ENCODE measurements at places on chromosomes 7 and 10.

DNA sequence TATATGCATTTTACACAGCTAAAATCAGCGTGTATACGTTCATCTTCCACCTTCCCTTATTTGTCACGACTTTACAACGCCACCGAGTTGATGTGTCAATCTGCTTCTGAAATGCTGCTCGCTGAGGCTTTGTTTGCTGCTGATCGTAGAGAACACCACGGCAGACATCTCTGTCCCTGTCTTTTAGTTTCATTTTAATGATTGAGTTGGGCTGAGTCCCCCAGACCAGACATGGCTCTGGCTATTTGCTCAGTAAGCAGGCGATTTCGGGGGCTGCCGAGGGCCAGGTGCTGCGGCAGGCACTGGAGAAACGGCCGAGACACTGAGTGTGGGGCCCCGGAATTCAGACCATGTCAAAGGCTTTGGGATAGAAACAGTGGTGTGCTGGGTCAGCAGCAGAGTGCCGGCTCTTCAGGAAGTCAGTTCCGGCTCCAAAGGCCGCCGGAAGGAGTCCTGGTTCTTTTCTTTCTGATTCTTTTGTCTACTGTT is 5.0 kb downstream of the LRRC27 start:
- no peak for DNase-seq
- H3K27me3 ChIP-seq = no peaks in the 10 kb centered on the region
- H3K4me1 ChIP-seq = peaks cover 19% of the 10 kb centered on the region
- no peaks in the 10 kb centered on the region for H3K36me3 ChIP-seq
- no peak overlapping the region for H3K27ac ChIP-seq
- H3K4me3 ChIP-seq = peak overlapping the region; percentile 43

DNA sequence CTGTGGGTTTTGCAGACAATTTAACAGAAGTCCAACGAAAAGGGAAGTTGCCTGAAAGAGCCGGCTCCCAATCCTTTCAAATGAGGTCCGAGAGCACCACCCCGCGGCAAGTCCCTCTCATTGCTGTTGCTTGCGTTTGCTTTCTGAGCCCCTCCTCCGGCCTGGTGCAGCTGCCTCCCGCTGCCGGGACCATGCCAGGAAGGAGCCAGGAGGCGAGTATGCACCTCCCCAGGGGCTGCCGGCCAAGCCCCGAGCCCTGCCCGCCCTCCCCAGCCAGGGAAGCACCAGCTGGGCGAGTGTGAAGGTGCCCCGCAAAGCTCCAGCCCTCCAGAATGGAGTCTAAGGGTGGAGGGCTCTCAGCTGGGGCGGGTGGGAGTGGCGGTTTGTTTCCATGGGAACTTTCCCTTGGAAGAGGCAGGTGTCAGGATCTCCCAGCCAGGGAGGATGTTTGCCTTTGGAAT is 25.8 kb upstream of the PPP2R2D start:
- H3K4me1 ChIP-seq = peaks cover 4% of the 10 kb centered on the region
- no peak overlapping the region for H3K27ac ChIP-seq
- no peaks in the 10 kb centered on the region for H3K36me3 ChIP-seq
- peak; percentile 12 for DNase-seq
- H3K27me3 ChIP-seq = peaks cover 5% of the 10 kb centered on the region
- no peak overlapping the region for H3K4me3 ChIP-seq

GRCh38 chr7:512146-512510 is 7.5 kb downstream of the PDGFA start:
- H3K36me3 ChIP-seq = no peaks in the 10 kb centered on the region
- H3K27me3 ChIP-seq = peaks cover 3% of the 10 kb centered on the region
- no peak overlapping the region for H3K4me3 ChIP-seq
- no peaks in the 10 kb centered on the region for H3K4me1 ChIP-seq
- no peak overlapping the region for H3K27ac ChIP-seq

- no peaks in the 10 kb centered on the region for H3K27me3 ChIP-seq
- no peaks in the 10 kb centered on the region for H3K36me3 ChIP-seq
- H3K4me1 ChIP-seq = no peaks in the 10 kb centered on the region
- H3K4me3 ChIP-seq = no peak overlapping the region
Measured at GRCh38 chr10:124593431-124593985, 131.9 kb downstream of the LHPP start.

- no peaks in the 10 kb centered on the region for H3K27me3 ChIP-seq
- H3K4me1 ChIP-seq = no peaks in the 10 kb centered on the region
- no peaks in the 10 kb centered on the region for H3K36me3 ChIP-seq
Measured at GRCh38 chr10:6833458-6834011, 253.5 kb upstream of the PRKCQ start.

GRCh38 chr10:125060826-125061556 is 99.4 kb downstream of the CTBP2 start:
- H3K27me3 ChIP-seq = no peaks in the 10 kb centered on the region
- H3K27ac ChIP-seq = no peak overlapping the region
- no peaks in the 10 kb centered on the region for H3K36me3 ChIP-seq
- H3K4me1 ChIP-seq = peaks cover 11% of the 10 kb centered on the region
- no peak overlapping the region for H3K4me3 ChIP-seq

DNA sequence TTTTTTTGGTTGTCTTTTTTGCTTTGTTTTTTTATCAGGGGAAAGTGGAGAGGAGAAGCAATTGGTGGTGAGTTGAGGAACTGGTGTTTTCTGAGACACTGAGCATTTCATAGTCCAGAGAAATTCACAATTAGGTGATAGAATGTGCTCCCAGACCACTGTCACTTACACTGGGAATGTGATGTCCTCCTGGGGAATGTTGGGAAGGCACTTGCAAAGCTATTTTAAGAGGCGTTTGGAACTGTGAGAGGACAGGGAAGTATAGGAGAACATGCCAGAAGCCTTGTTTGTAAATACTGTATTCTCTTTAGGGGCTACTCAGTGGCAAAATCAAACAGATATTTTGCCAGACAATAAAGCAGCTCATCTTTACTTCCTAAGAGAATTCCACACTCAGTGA is 16.0 kb downstream of the CHRM2 start:
- H3K27ac ChIP-seq = no peak overlapping the region
- H3K4me1 ChIP-seq = no peaks in the 10 kb centered on the region
- no peaks in the 10 kb centered on the region for H3K36me3 ChIP-seq
- no peak for DNase-seq
- no peak overlapping the region for H3K4me3 ChIP-seq
- H3K27me3 ChIP-seq = no peaks in the 10 kb centered on the region

GRCh38 chr10:22631646-22632278 is 82.6 kb downstream of the PIP4K2A start:
- peaks cover 99% of the 10 kb centered on the region for H3K4me1 ChIP-seq
- peak; percentile 26 for DNase-seq
- H3K27me3 ChIP-seq = no peaks in the 10 kb centered on the region
- H3K4me3 ChIP-seq = peak overlapping the region; percentile 19

GRCh38 chr10:75399461-75400162 is 2.0 kb downstream of the ZNF503 start:
- peaks cover 26% of the 10 kb centered on the region for H3K27me3 ChIP-seq
- no peak overlapping the region for H3K27ac ChIP-seq
- no peaks in the 10 kb centered on the region for H3K36me3 ChIP-seq
- DNase-seq = no peak
- peaks cover 14% of the 10 kb centered on the region for H3K4me1 ChIP-seq
- no peak overlapping the region for H3K4me3 ChIP-seq

DNA sequence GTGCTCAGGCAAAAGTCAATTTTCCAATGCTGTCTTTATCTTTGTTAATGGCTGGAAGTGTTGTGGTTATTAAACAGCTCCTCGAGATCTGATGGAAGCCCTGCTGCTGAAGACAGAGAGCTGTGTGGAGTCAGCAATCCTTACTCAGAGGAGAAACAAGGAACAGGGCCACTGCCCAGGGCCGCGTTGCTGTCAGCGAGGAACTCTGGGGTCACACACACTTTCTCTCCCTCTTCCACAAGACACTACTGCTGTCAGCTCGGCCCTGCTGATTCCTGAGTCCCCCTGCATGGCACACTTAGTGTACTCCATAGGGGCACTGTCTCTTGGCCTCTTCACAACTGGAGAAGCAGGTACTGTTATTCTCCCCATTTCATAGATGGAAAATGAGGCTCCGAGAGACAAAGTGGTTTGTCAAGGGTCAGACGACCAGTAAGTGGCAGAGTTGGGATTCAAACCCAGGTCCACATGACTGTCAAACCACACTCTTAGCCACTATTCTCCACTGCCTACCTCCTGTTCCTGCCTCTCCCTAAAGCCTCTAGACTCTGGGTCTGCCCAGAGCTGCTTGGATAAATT is 29.3 kb upstream of the PDCD4 start:
- no peak for DNase-seq
- H3K27me3 ChIP-seq = no peaks in the 10 kb centered on the region
- no peaks in the 10 kb centered on the region for H3K36me3 ChIP-seq
- H3K4me1 ChIP-seq = peaks cover 40% of the 10 kb centered on the region
- H3K4me3 ChIP-seq = no peak overlapping the region
- H3K27ac ChIP-seq = no peak overlapping the region
